ENCODE measurements at places on chromosomes 1 and 21.

- no peak for DNase-seq
These were observed 3.6 kb upstream of the ZDHHC18 start for GRCh38 chr1:26822737-26823395.

DNA sequence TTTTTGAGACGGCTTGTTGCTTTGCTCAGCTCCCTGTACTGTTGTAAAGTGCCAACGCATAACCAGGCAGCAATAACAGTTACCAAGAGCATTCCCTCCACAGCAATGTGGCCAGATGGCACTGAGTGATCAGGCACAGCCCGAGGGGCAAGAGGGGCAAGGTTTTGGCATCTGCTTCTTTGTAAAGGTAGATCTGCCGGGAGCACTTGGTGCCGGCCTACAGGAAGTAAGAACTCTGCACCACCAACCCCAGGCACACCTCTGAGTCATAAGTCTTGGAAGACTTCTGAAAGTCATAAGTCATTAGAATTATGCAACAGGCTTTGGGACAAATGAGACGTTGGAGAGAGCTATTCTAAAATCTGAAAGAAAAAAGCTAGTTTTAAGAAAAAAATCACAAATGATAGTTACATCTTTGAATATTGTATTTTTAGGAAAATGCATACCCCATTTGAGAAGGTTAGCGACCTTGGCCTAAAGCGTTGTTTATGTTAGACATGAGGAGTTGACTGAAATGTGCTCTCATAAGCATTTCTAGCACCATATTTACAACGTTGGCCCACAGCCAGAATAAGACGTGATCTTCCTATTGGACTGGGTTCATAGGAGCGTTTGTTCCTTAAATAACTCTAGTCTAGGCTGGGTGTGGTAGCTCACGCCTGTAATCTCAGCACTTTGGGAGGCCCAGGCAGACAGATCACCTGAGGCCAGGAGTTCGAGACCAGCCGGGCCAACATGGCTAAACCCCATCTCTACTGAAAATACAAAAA lies 37.7 kb upstream of the MAP10 start:
- peak; percentile 70 for DNase-seq

GRCh38 chr1:32618673-32619221 lies 31.6 kb downstream of the ZBTB8OS start:
- no peak for DNase-seq

GRCh38 chr1:202589190-202589930 lies 120.9 kb downstream of the SYT2 start:
- DNase-seq = peak; percentile 98

DNA sequence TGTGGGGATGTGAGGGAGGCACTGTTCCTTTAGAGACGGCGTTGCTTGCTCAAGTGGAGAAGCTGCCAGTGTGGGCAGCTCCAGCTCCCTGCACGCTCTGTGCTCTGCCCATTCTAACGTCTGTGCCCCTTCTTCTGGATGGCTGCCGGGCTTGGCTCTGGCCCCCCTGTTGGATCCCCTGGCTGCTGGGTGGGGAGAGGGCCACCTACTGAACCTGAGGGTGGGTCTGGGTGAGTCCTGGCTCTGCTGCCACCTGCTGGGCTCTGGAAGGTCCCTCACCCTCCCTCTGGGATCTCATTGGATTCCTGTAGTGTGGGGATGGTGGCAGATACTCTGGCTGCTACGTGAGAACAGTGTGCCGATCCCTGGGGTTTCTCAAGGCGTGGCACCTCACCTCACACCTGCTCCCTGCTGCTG lies 5.0 kb downstream of the PFKL start:
- peak; percentile 32 for DNase-seq

DNA sequence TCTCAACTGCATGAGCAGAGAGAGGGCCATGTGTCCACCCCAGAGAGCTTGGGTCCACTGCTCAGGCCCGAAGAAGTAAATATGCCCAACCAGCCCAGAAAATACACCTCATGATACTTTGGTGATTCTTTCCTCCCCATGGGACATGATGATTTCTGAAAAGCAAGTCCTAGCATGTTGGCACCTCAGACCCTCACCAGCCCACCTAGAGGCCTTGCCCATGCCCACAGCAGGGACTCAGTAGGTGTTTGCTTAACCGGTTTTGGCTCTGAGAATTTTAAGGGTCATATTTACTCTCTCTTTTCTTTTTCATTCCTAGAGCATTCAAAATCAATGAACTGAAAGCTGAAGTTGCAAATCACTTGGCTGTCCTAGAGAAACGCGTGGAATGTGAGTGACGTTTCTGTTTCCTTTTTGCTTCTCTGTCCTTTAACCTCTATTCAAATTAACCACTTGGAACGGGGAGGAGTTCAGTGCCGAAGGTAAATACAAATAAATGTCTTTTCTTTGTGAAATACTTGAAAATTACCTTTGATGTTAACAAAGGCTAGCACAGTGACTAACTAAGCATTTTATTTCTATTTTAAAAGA lies 79.7 kb downstream of the PDE9A start:
- no peak for DNase-seq

GRCh38 chr1:57067863-57068262 lies 102.0 kb upstream of the C8B start:
- peak; percentile 37 for DNase-seq

DNA sequence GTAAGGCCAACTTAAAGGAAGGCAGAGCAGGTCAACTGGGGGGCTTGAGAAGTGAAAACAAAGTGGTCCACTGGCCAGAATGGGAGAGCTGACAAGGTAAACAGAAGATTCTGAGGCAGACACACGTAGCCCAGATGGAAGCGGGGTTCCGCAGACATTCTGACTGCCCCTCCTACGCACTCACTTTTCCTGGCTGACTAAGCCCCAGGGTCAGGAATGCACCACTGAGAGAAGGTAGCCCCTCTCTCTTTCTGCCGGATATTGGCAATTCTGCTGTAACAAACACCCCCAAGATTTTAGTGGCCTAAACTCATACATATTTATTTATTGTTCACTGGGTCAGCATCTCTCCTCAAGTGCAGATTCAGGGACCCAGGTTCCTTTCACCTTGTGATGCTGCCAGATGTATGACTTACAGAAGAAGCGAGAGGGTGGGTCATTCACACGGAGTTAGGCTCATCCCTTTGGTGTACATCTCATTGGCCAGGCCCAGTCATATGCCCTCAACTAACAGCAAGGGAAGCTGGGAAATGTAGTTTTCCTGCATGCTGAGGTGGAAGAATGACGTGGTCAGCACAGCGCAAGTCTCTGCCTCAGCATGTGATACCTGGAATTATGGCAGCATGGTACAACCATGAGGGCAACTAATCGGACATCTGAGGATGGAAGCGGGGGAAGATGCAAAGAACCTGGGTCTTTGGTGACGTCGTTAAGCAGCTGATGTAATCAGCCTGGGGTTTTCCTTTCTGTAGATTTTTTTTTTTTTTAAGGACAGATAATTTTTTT lies 43.4 kb upstream of the MRPS6 start:
- DNase-seq = peak; percentile 81

DNA sequence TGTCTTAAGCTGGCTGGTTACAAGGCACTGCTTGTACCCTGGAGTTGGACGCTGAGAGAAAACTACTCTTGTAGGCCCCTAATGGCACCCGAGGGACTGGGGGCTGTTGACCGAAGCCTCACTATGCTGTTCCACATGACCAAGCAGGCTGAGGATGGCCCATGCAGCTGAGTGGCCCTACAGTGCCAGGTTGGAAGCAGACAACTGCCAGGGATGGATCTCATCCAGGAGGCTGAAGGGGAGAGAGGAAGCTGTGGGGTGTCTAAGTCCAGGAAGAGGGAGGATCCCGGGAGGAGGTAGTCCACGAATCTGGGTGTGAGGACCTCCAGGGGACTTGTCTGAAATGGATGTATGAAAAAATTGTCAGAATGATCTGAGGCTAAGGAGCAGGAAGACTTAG lies 45.8 kb downstream of the FOXD2 start:
- DNase-seq = no peak

- DNase-seq = no peak
These were observed 14.3 kb upstream of the BRWD1 start for GRCh38 chr21:39327727-39328126.

- DNase-seq = no peak
These were observed 18.5 kb downstream of the TTC39A start for GRCh38 chr1:51311826-51312225.

GRCh38 chr1:15453734-15454133 lies 2.8 kb upstream of the CELA2A start:
- peak; percentile 65 for DNase-seq

GRCh38 chr1:53372501-53372951 lies 44.7 kb upstream of the LRP8 start:
- no peak for DNase-seq

DNA sequence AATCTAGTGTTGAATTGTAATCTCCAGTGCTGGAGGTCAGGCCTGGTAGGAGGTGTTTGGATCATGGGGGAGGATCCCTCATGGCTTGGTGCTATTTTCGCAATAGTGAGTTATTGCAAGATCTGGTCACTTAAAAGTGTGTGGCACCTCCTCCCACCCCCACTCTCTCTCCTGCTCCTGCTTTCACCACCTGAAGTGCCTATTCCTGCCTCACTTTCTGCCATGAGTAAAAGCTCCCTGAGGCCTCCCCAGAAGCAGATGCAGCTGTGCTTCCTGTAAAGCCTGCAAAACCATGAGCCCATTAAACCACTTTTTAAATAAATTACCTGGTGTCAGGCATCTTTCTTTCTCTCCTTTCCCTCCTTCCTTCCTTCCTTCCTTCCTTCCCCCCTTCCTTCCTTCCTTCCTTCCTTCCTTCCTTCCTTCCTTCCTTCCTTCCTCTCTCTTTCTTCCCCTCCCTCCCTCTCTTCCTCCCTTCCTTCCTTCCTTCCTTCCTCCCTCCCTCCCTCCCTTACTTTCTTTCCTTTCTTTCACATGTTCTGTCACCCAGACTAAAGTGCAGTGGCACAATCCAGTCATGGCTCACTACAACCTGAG lies 172.4 kb downstream of the C1orf21 start:
- DNase-seq = no peak

DNA sequence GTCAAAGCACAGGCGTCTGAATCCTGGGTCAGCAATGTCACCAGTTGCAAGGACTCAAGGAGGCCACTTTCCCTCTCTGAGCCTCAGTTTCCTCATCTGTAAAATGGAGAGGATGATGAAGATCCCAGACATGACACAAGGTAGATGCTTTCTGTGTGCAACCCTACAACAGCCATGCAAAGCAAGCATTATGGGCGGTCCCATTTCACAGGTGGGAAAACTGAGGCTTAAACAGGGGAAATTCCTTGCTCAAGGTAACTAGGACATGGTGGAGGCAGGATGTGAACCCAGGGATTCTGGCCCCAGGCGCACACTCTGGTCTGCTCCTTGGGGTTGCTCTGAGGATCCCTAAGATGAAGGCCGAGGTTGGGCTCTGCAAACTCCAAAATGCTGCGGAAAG lies 311.0 kb downstream of the PTPRU start:
- no peak for DNase-seq

- no peak for DNase-seq
These were observed 43.0 kb upstream of the TRABD2B start for GRCh38 chr1:48040154-48040553.

- no peak for DNase-seq
These were observed 95.0 kb downstream of the VWA5B1 start for GRCh38 chr1:20385630-20386029.

DNA sequence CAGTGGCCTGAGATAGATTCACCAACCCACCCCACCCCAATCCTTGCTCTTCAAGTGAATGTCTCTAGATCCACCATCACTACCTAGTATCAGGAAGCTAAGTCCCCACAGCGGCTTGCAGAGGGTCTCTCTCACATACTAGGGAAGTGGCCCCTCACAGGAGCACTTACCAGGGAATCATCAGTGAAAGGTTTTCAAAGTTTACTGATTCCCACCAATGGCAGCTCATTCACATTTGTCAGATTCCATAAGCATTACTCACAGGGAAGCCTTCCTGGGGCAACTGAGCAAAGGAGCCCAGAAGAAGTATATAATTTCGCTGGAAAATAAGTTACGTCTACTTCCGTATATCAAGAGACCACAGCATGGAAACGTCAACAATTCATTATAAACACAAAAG lies 120.8 kb downstream of the GREM2 start:
- DNase-seq = peak; percentile 77

- peak; percentile 65 for DNase-seq
These were observed 4.9 kb downstream of the GLIS1 start for GRCh38 chr1:53733975-53734649.

DNA sequence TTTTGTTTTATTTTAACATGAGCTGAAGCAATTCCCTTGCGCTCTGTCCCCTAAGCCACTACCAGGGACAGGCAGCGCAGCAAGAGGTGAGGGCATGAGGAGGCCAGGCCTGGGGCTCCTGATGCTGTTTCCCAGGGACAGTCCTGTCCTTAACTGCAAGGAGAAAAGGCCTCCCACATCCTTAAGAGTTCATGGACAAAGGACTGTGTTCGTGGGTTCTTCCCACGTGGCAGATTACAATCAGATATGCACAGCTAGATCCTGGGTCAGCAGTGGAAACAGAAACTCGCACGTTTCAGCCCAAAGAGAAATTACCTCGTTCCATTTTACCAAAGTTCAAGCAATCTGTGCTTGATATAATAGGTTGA lies 85.8 kb downstream of the MIS18A start:
- no peak for DNase-seq

- DNase-seq = peak; percentile 95
These were observed 32.9 kb upstream of the RASAL2 start for GRCh38 chr1:178060789-178061556.

DNA sequence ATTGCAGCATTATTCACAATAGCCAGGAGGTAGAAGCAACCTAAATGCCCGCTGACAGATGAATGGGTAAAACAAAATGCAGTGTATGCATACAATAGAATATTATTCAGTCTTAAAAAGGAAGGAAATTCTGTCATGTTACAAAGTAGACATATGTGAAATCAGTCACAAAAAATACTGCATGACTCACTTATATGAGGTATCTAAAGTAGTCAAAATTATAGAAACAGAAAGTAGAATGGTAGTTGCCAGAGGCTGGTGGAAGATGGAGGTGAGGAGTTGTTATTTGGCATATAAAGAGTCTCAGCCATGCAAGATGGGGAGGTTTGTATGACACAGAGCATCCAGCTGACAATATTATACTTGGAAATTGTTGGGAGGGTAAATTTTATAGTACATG lies 43.0 kb upstream of the EGLN1 start:
- DNase-seq = no peak

DNA sequence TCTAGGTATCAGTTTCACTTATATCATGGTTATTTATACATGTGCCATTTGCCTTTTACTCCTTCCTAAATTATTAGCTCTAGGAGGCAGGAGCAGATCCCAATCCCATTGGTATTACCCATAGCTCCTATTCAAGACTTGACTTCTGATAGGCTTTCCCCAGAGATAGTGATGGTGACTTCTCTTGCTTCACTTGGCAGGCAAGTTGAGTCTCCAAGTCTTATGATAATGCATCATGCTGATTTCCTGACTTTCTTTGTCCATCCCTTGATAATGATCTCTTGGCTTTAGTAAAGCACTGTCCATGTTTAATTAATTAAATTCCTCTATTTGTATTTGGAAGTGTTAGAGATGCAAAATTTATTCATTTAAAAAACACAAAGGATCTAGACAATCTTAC lies 253.5 kb upstream of the ADAMTS5 start:
- no peak for DNase-seq

GRCh38 chr1:106526650-106527049 lies 529.8 kb upstream of the PRMT6 start:
- DNase-seq = peak; percentile 97

DNA sequence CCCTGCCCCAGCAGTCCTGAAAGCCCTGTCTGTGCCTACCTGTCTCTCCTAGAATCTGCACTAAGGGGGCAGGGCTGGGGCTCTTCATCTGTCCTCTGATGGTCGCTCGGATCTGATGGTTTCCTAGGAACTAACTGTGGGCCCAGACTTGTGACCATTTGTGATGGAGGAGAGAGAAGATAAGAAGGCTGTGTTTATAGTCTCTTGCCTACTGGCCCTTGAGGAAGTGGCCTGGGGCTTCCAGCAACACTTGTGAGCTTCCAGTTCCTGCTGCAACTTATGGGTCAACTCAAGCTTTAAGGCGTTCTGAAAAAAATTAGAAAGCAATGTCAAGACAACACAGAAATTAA lies 53.2 kb upstream of the SYNC start:
- DNase-seq = no peak
